ENCODE measurements at places on chromosomes 1 and 21. TPM values are rescaled to one million over a fixed set of nuclear protein-coding genes. Genes with fewer than 3 reads are reported as not detected.
A peak's percentile ranks its signal among the peaks of the same experiment; 100 is the strongest.

- no peak for DNase-seq
- no peak overlapping the region for H3K4me3 ChIP-seq
- H3K4me1 ChIP-seq = no peaks in the 10 kb centered on the region
- H3K27me3 ChIP-seq = no peaks in the 10 kb centered on the region
- H3K36me3 ChIP-seq = no peaks in the 10 kb centered on the region
Measured at GRCh38 chr21:28522014-28522799, 470.5 kb downstream of the LTN1 start.

- no peak overlapping the region for H3K4me3 ChIP-seq
- H3K4me1 ChIP-seq = no peaks in the 10 kb centered on the region
- H3K36me3 ChIP-seq = no peaks in the 10 kb centered on the region
- no peak for DNase-seq
- H3K27me3 ChIP-seq = no peaks in the 10 kb centered on the region
- H3K27ac ChIP-seq = no peak overlapping the region
Measured at GRCh38 chr1:246404078-246404477, 103.0 kb downstream of the SMYD3 start.

DNA sequence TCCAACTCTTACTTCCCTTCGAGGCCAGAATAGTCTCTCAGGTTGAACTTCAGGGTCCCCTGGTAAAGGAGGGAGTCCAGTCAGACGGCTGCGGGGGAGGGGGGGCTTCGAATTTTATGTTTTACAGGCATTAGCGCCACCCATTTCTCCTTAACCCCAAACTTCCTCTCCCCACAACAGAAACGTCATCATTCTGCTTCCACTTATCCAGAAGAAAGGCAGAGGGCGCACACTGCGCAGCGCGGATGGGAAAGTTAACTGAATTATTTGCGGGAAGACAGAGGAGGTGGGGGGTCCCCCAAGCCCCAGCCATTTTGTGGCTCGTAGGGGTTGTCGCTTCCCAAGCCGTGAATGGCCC is 529 bp upstream of the PRMT2 start:
- H3K4me1 ChIP-seq = peaks cover 38% of the 10 kb centered on the region
- H3K36me3 ChIP-seq = no peaks in the 10 kb centered on the region
- H3K27ac ChIP-seq = peak overlapping the region; percentile 100
- H3K4me3 ChIP-seq = peak overlapping the region; percentile 94
- DNase-seq = no peak

- no peak for DNase-seq
- H3K27me3 ChIP-seq = no peaks in the 10 kb centered on the region
- H3K4me1 ChIP-seq = no peaks in the 10 kb centered on the region
- H3K27ac ChIP-seq = no peak overlapping the region
- no peaks in the 10 kb centered on the region for H3K36me3 ChIP-seq
- H3K4me3 ChIP-seq = no peak overlapping the region
Measured at GRCh38 chr1:24957016-24957807, 27.1 kb upstream of the RUNX3 start.

DNA sequence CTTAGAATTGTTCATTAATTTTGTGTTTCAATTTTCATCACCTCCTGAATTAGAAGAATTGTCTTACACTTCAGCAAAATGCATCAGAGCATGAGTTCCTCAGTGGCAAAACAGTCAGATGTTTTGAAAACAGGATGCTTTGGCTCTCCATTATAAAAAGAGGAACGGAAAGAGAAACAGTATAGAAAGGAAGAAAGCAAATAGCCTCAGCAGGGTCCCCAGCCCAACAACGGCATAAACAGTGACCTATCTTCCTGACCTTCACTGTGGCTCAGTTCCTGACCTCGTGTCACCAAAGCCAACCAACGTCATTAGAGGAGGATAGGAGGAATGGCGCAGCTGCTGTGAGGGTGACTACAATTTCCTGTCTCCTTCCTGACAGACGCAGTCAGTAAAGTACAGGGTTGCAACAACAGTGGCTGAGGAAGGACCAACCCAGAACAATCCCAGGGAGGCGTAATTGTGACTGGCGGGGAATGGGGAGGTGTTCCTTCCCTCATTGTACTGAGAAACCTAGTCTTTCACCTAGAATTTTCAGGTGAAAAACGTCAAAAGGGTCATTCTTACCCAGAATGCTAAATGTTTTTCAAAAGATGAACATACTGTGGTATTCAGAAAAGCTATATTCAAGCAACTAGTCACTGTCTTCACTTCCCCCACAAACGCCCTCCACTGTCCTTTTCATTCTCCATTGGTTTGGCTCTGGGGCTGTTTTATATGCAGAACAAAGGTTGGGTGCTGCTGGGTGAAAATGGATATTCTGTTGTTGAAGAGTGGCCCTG is 197.9 kb upstream of the SGIP1 start:
- H3K4me3 ChIP-seq = no peak overlapping the region
- H3K27me3 ChIP-seq = no peaks in the 10 kb centered on the region
- H3K4me1 ChIP-seq = peaks cover 50% of the 10 kb centered on the region
- peak; percentile 82 for DNase-seq

DNA sequence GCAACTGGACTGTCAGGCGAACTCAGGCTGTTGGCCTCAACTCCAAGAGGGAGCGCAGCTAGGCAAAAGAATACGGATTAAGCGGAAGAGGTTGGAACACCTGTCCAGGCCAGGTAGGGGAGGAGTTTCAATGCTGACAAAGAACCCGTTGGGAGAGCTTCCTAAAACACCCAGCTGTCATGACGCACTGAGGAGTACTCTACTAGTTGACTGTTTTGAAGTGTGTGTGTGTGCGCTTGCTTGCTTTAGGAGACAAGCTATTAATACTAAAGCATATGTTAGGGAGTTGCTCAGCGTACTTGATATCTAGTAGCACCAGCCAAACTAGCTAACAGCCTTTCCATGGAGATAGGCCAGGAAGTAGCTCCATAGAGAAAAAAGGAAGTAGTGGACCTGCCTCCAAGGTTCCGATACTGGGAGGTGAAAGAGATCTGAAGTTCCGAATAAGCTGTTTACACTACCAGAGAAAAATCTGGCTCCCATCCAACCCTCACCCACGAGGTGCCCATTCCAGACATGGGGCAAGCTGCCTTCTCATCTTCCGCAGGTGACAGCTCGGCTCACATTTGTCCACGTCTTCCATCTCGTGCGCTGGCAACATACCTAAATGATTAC is 974 bp upstream of the FNBP1L start:
- H3K27ac ChIP-seq = peak overlapping the region; percentile 83
- peaks cover 31% of the 10 kb centered on the region for H3K4me1 ChIP-seq
- no peak for DNase-seq
- peak overlapping the region; percentile 68 for H3K4me3 ChIP-seq

DNA sequence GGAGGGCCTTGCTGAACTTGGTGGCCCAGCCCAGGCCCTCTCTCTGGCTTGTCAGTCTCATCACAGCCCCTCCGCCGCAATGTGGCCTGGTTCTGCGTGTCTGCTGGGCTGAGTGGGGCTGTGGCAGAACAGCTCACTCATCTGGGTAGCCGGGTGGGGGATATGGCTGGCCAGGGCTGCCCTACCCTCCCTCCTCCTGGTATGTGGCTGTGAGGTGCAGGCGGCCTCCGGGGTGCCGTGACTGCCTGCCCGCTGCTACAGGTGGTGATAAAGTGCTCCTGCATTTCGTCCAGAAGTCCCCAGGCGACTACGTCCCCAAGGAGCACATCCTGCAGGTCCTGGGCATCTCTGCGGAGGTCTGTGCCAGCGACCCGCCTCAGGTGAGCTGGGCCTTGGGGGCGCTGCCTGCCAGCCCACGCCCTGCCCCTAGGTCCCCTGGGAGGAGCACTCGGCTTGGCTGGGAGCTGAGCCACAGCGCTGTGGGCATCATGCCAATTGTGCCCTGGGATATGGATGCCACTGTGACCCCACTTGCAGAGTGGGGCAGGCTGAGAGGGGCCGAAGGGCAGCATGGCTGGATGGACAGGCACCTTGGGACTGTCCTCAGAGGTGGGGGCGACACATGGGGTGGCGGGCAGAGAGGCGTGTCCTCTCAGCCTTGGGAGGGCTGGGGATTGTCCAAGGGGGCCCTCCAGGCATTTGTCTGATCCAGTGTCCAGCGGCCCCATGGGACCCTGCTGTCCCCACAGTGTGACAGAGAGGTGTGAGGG is 2.3 kb downstream of the PRXL2B start:
- no peak overlapping the region for H3K4me3 ChIP-seq
- no peak for DNase-seq
- H3K36me3 ChIP-seq = peaks cover 4% of the 10 kb centered on the region
- H3K27ac ChIP-seq = no peak overlapping the region

- H3K4me1 ChIP-seq = peaks cover 13% of the 10 kb centered on the region
- no peak overlapping the region for H3K4me3 ChIP-seq
- no peak overlapping the region for H3K27ac ChIP-seq
Measured at GRCh38 chr1:16117369-16117768, 38.5 kb downstream of the EPHA2 start.

- no peak overlapping the region for H3K27ac ChIP-seq
- H3K4me3 ChIP-seq = no peak overlapping the region
- no peak for DNase-seq
- no peaks in the 10 kb centered on the region for H3K36me3 ChIP-seq
- peaks cover 4% of the 10 kb centered on the region for H3K4me1 ChIP-seq
Measured at GRCh38 chr1:206101351-206102045, 15.7 kb downstream of the AVPR1B start.

GRCh38 chr21:45084121-45084520 is 9.7 kb downstream of the ADARB1 start:
- no peaks in the 10 kb centered on the region for H3K36me3 ChIP-seq
- DNase-seq = no peak
- H3K4me1 ChIP-seq = peaks cover 31% of the 10 kb centered on the region
- H3K27me3 ChIP-seq = no peaks in the 10 kb centered on the region

DNA sequence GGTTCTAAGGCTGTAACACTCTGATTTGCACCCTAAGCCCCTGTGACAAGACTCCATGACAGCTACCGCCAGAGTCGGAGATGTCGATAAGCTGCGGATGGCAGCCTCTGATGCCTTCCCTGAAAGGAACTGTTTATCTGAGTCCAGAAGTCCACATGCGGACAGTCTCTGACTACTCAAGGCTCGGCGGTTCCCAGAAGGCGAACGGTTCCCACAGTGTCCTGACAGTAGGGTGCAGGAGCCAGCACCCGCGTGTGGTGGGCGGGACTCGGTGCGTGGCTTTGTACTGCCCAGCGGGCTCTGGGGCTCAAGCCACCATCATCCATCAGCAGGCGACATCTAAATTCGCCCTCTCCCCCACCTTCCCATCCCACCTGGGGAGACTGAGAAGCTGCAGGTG is 30.7 kb downstream of the LRP8 start:
- H3K27ac ChIP-seq = no peak overlapping the region
- H3K27me3 ChIP-seq = no peaks in the 10 kb centered on the region
- no peaks in the 10 kb centered on the region for H3K36me3 ChIP-seq
- DNase-seq = no peak
- peaks cover 27% of the 10 kb centered on the region for H3K4me1 ChIP-seq

DNA sequence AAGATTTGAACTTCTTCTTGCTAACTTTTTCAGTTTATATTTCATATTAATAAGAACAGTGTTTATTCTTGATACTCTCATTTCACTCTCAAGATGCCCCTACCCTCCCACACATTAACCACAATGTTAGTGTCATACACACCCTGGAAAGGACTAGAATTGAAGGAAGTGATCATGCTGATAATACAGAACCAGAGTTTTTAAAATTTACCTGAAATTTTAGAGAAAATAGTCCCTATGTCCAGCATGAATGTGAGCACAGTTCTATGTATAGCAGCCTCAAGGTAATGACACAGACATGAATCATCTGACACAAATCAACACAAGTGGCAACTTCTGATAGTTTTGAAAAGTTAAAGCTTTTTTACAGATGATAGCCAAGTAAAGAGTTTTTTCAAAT is 26.0 kb downstream of the RGS1 start:
- no peak for DNase-seq
- H3K4me3 ChIP-seq = no peak overlapping the region
- no peaks in the 10 kb centered on the region for H3K27me3 ChIP-seq
- no peak overlapping the region for H3K27ac ChIP-seq

- H3K4me3 ChIP-seq = no peak overlapping the region
- H3K27ac ChIP-seq = no peak overlapping the region
Measured at GRCh38 chr1:25747046-25747719, 52.8 kb upstream of the SELENON start.

Gene SLC39A1
- 41.9 TPM for total RNA-seq

Gene CXADR
- total RNA-seq = 73.0 TPM

Gene GPR37L1
- total RNA-seq = not detected

Gene ANGPTL1
- 22.5 TPM for total RNA-seq

Gene EFNA3
- 1.0 TPM for total RNA-seq

Gene CASP9
- total RNA-seq = 11.9 TPM
